Stimulated activated CD4-positive, alpha-beta T cell treated with anti-CD3 and anti-CD28 coated beads, Interleukin-12 subunit alpha, Interleukin-12 subunit beta, amount 100 ng/mL, for 4 hours (primary cell): ENCODE measurements at places on chromosomes 5 and 9.
A peak's percentile ranks its signal among the peaks of the same experiment; 100 is the strongest.

DNA sequence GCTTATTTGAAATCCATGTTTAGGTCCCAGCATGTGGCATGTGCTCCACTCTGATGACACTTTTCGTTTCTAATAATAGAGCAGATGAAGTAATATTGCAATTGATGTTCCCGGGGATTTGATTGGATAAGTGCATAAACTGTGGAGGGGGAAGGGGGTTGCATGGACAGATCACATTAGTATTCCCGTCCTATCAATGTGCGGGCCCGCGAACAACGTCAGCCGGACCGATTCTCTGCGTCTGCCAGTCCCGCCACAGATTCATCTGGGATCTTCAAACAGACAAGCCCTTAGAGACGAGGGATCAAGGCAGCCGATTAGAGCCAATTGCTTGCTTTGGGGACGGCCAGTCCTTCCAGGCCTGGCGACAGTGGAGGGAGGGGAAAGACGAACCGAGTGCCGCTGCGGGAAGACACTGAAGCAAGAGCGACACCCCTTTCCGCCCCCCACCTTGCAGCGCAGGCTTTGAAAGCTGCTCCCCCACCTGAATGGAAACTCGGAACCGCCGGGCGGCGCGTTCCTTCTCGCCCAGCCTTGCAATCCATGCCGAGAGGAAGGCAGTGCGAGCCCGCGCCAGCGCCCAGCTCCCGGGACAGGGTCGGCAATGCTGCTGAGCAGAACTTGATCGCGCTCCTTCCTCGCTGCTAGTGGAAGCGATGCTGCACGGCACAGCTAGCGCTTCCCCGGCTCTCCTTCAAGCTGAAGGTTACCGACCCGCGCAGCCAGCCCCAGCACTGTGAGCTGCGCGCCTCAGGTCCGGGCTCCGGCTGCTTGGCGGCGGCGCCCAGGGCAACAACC is at the start of gene RGS7BP:
TSS of gene RGS7BP (plus strand) at position 247 of the 798 bp plus-strand sequence. CDS start 610 bp downstream, outside the sequence.
- no peak for DNase-seq

GRCh38 chr9:4887556-4887955 is 94.8 kb downstream of the RCL1 start:
- DNase-seq = no peak

DNA sequence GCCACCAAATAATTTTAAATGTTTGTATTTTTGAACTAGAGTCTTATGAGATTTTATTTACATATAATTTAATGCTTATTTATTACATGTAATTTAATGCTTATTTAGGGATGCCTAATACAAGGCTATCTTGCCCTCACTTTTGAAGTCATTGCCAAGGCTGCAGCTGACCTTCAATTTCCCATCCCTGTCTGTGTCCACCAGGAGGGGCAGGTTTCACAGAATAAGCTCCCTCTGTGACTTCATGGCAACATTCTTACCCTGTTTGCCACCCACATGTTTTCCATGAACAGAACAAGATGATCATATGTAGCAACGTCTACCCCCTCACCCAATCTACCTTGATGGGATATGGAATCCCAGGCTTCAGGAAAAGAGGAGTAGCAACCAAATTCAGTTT is 27.0 kb downstream of the C5 start:
- no peak for DNase-seq

GRCh38 chr5:180049185-180049548 is 22.4 kb downstream of the RNF130 start:
- DNase-seq = no peak

DNA sequence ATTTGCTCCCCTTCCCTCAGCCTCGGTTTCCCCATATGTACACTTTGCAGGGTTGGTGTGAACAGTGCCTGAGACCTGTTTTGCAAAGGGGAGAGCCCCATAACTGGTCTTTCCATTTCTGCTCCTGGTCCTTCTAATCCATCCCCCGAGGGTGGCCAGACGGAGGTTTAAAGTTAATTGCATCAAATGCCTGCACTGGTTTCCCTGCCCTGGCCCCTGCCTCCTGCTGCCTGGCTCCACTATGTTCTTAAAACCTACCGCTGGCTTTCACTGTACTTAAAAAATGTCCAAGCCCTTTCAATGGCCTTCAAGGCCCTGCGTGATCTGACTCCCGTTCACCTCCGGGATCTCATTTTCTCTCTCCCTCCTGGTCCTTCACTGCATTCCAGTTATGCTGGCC is 183.0 kb downstream of the RGS3 start:
- no peak for DNase-seq

DNA sequence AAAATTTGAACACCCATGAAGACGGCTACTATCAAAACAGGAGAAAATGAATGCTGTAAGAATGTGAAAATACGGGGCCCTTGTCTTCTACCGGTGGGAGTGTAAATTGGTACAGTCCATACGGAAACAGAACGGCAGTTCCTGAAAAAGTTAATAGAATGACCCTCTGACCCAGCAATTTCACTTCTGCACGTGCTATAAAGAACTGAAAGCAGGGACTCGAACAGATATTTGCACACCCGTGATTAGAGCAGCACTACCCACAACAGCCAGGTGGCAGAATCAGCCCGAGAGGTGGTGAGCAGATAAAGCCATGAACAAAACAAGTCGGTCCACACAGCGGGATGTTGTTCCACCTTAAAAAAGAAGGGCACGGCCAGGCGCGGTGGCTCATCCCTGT is 22.6 kb upstream of the SLC12A7 start:
- no peak for DNase-seq

DNA sequence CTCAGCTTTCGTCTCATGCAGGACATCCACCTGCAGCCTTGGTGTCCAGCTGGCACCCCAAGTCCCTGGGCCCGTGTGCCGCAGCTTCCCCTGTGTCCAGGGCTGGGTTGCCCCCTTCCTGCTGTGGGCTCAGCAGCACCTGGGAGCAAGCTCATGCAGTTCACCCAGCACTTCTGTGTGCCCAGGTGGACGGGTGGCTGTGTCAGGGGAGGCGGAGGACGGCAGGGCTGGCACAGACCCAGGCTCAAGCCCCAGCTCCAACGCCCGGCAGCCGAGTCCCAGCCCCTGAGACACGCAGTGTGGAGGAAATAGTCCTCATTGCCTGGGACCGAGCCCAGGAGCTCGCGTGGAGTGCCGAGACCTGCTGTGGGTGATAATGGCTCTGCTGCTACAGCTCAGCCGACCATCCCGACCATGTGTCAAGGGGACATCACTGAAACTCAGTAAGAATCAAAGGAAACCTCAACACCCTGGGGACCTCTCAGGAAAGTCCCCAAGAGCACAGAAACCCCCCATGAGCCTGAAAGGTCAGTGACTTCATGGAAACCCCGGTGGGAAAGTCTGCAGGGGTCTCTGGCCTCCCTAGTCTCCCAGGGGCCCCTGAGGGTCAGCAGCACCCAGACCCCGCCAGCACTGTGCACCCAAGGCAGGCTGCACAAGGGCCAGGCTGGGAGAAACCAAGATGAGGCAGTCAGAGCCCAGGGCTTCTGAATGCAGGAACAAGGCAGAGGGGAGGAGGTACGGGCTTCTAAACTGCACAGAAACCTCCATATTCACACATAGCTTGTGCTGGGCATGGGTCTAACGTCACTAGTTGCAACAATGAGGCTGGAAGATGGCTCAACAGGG is 38.8 kb downstream of the LPCAT1 start:
- no peak for DNase-seq

GRCh38 chr9:26261503-26262330 is 583.5 kb upstream of the TUSC1 start:
- DNase-seq = no peak

DNA sequence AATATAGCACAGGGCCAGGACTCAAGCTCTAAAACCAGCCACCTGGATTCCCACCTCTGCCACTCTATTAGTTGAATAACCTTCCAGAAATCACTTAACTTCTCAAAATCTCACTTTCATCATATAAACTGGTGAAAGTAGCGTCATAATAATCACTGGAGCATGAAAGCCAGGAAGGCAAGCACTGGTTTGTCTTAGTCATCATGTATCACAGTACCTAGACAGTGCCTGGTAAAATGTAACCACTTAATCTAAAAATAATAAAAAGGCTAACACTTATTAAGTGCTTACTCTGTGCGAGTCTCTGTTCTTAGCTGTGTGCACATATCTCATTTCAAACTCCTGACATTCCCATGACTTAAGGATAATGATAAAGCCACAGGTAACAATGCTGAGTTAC is 109.4 kb downstream of the ASTN2 start:
- no peak for DNase-seq

DNA sequence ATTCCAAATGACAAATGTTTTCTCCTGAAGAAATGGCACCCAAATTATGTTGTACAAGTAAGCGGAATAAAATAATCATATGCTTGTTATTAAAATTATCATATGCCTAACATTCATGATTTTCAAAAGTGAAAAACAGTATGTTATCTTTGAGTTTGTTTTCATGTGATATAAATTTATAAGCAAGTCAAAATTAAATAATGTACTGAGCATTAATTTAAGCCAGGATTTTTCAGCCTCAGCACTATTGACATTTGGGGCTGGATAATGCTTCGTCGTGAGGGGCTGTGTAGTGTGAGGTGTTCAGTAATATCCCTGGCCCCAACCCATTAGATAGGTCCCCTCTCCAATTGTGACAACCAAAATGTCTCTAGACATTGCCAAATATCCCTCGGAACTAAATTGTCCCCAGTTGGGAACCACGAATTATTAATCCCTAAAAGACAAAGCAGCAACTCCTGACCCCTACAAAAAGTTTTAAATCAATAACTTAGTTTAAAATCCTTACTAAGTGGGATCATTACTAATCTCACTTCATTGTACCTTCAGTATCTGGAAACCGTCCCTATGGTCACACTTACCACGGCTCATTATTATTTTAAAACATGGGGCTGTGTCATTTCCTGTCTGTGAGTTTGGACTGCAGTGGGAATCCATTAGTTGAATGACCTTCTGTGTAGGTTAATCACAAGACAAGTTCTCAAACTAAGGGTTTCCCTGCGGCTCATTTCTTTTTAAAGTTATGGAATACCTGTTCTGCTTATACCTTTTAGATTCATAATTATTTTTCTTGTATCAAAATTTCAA is 1.3 kb upstream of the NNT start:
- no peak for DNase-seq

DNA sequence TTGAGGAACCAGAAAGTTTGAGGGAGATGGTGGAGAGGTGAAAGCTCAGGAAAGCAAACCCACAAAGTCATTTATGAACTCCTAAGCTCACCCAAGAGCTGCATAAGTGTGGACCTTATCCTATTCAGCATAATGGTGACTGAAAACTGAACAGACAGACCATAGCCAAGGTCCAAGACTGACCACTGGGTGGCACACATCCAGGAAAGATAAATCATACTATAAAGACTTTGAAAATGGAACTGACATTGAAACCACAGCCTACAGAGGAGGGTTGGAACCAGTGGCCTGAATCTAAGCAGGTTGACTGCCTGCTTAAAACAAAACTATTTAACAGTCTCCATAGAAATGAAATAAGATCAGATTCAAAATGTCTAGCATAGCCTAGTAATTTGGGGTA is 121.0 kb upstream of the RGS7BP start:
- no peak for DNase-seq

GRCh38 chr5:871596-872298 is 20.9 kb downstream of the BRD9 start:
- DNase-seq = no peak

GRCh38 chr5:172527559-172527958 is 73.2 kb upstream of the SH3PXD2B start:
- no peak for DNase-seq

- no peak for DNase-seq
Measured at GRCh38 chr5:163915481-163915961, 410.1 kb downstream of the MAT2B start.

DNA sequence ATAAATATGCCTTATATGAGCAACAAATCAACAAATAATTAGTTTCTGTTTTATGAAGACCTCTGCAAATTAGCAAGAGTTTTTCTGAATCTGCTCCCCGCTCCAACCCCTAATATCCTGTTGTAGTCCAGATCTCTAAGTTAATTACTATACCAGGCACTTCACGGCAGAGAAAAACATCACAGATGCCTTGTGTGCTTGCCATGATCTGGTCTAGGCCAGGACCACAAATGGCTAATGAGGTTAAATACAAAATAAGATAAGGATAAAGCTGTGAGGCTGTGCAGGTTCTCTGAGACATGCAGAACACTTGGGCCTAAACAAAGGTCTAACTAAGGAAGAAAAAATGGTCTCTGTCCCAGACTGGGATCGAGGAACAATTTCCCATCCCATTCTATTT is 150.8 kb downstream of the SLIT3 start:
- no peak for DNase-seq

DNA sequence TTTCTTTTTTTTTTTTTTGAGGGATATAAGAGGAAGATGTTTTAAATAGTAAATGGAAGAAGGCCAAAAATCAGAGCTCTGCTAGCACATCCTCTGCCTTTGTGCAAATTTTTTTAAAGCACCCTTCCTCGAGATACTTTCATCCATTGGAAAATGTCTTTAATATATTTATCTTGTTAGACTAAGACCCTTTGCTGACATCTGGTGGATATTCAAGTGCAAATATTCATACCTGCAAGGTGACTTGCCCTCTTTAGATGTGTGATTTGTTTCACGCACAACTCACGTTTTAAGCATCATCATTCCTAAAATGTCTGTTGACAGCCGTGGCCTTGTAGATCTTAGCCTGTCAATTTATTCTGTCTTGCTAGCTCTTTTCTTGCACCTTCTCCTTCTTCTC is 258.5 kb downstream of the AGTPBP1 start:
- DNase-seq = no peak

- peak; percentile 27 for DNase-seq
Measured at GRCh38 chr9:91711755-91712601, 238.1 kb downstream of the ROR2 start.

DNA sequence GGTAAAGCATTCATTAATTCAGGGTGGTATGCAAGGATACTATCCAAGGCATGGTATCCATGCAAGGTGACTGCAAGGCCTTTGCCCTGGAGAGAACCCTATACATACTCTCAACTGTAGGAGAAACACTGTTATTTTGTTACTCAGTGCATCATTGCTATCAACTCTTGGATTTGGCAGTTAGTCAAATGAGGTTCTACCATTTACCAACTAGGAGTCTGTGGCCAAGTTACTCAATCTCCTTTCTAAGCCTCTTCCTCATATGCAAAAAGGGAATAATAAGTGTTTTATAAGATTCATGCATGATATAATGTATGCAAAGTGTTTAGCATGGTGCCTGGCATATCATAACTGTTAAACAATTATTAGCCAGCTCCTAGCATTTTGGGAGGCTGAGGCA is 4.0 kb downstream of the PCDHGC3 start:
- DNase-seq = no peak

DNA sequence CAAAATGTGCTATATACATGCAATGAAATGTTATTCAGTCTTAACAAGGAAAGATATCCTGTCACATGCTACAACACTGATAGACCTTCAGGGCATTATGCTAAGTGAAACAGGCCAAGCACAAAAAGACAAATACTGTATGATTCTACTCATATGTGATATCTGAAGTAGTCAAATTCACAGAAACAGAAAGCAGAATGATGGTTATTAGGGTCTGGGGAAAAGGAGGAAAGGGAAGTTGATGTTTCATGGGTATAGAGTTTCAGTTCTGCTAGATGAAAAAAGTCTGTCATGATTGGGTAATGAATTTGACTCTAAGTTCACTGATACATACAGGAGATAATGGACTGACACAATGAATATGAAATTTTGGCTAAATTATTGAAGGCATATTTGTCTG is 11.2 kb upstream of the RIC1 start:
- DNase-seq = no peak
